Activated CD4-positive, alpha-beta memory T cell treated with anti-CD3 and anti-CD28 coated beads for 36 hours (primary cell): ENCODE measurements at places on chromosomes 2 and 18.

GRCh38 chr2:20326163-20326780, 24.4 kb downstream of the PUM2 start:
- DNase-seq = peak; percentile 66

- DNase-seq = no peak
Observed at GRCh38 chr2:134420259-134420658, 166.4 kb downstream of the MGAT5 start.

GRCh38 chr18:64409511-64409910, 260.6 kb upstream of the LINC00305 start:
- DNase-seq = no peak

DNA sequence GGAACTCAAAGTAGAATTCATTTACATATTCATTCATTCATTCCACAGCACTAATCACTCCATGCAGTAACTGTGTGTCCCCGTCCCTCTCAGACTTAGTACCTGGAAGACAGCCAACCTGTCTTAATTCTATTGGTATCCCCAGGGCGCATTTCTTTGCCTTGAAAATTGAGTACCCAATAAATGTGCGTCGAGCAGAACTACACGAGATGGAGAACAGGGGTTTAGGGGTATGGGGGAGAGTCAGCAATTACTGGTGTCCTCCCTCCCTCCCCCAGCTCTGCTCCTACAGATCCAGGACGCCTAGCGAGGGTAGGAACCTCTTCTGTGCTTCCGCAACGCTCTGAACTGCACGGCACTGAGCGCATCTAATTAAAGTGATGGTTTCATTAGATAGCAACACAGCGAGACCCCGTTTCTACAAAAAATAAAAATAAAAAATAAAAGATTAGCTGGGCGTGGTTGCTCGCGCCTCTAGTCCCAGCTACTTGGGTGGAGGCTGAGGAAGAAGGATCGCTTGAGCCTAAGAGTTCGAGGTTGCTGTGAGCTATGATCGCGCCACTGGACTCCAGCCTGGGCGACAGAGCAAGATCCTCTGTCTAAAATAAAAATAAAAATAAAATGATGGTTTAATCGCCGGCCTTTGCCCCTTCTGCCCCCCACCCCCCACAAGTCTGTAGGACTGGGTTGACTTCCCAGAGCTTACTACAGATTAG, 614 bp upstream of the FKBP1B start:
- DNase-seq = no peak

DNA sequence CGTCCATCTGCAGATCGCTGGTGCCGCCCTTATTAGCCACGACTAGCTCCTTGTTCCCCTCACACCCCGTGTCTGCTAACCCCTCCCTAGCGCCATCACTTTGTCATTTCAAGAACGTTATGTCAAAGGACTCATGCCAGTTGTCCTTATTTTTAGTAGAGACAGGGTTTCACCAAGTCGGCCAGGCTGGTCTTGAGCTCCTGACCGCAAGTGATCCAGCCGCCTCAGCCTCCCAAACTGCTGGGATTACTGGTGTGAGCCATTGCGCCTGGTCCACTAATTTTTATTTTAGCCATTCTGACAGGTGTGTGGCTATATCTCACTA, 138.9 kb upstream of the HDAC4 start:
- no peak for DNase-seq

DNA sequence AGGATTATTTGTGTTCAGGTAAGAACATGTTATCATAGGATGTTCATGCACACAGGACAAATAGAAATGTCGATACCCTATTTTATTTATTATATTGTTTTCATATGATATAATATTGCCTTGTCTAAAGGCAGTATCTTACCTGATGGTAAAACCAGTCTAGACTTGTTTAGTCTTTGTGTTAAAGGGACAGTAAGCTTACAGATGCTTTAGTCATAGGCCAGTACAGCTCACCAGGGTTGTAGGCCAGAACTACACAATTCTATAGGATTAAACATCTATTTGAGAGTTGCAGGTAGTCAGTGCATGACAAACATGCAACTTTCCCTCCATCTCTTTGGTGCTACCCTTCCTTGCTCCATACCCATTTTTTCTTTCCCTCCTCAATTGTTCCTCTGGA, 158.5 kb downstream of the GALNT3 start:
- DNase-seq = no peak

DNA sequence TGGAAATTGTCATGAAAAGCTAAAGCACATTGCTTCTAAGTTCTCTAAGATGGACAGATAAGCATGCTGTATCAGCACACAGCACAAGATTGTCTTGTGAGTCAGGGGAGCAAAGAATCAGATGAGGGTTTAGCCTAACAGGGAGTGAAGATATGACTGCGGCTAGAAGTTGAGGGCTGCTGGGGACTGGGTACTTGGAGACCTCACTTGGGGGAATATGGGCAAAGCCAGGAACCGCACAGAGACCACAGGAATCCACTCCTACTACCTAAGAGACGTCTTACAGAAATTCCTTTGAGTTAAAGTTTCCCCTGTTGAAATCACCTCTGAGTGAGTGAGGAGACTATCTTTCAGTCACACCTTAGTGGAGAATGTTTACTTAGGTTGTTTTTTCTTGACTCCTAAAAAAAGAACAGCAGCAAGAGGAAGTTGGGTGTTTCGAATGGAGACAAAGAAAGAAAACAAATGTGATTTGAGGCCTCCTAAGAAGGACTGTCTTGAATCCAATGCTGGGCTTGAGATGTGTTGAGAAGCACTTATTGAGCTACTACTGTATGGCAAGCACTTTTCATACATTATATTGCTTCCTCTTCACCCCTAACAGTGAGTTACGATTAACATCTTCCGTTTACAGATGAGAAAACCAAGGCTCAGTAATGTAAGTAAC, 100.7 kb downstream of the ANKRD44 start:
- peak; percentile 86 for DNase-seq

- no peak for DNase-seq
Observed at GRCh38 chr18:75809151-75809925, 381.8 kb upstream of the SMIM21 start.

GRCh38 chr18:33495278-33495677, 54.8 kb upstream of the CCDC178 start:
- DNase-seq = no peak

GRCh38 chr2:230640540-230641011, 72.1 kb upstream of the CAB39 start:
- DNase-seq = no peak

GRCh38 chr2:181312515-181312927, 144.7 kb upstream of the ITGA4 start:
- peak; percentile 68 for DNase-seq

GRCh38 chr18:48937869-48938750, 12.7 kb downstream of the SMAD7 start:
- no peak for DNase-seq

GRCh38 chr2:174561283-174561971, 36.2 kb downstream of the WIPF1 start:
- no peak for DNase-seq

DNA sequence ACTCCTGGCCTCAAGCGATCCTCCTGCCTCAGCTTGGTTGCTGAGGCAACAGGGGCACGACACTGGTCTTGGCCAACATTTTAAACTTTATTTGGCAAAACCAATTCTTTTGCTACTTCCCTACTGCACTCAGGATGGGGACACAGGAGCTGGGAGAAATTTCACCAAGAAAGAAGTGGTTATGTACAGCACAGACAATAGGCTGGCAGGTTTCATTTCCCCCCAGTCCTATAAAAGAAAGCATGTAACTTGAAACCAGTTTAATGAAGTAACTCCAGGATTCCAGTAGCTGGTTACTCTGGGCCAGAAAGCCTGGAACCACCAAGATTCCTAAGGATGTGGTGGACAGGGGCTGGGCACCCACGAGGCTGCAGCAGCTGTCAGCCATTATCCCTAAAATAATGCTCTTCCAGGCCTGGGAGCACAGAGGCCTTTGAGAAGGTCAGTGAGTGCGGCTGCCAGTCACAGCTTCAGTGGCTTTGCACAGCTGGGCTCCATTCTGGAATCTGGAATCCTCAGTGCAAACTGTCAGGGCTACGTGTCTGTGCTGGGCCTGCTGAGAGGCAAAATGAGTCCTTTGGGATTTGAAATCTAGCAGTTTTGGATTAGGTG, 142.3 kb upstream of the ITGA6 start:
- DNase-seq = no peak

- peak; percentile 66 for DNase-seq
Observed at GRCh38 chr18:8754995-8755960, 49.9 kb downstream of the MTCL1 start.

GRCh38 chr2:134745023-134745422, 26.2 kb upstream of the TMEM163 start:
- DNase-seq = no peak

DNA sequence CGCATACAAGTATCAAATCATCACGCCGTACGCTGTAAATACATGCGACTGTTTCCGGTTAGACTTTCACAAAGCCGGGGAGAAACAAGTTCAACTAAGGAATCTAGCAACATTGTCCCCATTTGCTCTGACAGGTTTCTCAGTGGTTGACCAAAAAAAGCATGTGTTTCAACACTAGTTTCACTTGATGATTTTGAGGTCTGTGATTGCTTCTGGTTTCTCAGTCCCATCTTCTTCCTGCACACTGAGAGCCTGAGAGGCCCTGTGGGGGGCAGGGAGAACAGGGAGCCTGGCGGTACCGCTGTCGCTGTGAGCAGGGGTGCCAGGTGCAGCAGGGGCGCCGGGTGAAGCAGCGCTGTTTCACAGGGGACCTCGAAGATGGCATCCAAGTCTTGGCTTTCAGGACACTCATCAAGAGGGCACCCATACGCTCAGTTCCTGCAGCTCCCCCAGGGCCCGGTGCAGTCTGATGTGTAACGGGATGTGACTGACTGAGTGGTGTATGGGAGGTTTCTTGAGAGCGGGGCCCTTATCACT, 270.9 kb downstream of the TWIST2 start:
- DNase-seq = peak; percentile 49

- no peak for DNase-seq
Observed at GRCh38 chr2:29267720-29268119, 152.5 kb downstream of the CLIP4 start.

- no peak for DNase-seq
Observed at GRCh38 chr18:3725115-3725514, 275.1 kb downstream of the TGIF1 start.

DNA sequence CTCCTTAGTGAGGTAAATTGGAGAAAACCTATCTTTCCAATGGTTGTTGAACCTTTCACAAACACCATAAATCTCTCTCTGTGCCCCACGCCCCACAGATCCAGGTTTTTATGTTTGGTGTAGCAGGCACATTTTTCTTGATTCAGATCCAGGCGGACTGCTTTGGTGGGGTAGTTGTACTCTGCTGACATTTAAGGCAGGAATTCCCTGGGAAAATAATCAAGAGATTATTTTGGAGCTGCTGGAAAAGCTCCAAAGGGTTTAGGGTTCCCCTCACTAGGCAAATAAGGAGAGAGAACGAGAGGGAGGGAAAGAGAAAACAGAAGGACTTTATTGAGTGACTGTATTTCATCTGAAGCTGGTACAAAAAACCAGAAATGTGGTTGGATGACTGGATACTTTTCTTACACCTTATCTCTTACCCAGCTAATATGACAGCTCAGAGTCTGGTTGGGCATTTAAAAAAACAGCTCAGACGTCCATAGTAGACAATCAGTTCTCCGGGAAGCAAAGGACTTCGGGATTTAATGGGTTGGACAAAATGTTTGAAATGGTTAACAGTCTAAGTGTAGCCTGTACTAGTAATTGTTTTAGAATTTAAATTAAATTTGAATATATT, 3.6 kb upstream of the AQP4 start:
- DNase-seq = no peak

GRCh38 chr2:28276076-28276618, 116.5 kb upstream of the FOSL2 start:
- peak; percentile 50 for DNase-seq

- no peak for DNase-seq
Observed at GRCh38 chr2:58358026-58358425, 116.9 kb upstream of the FANCL start.

GRCh38 chr2:39689876-39690275, 24.2 kb downstream of the TMEM178A start:
- no peak for DNase-seq

DNA sequence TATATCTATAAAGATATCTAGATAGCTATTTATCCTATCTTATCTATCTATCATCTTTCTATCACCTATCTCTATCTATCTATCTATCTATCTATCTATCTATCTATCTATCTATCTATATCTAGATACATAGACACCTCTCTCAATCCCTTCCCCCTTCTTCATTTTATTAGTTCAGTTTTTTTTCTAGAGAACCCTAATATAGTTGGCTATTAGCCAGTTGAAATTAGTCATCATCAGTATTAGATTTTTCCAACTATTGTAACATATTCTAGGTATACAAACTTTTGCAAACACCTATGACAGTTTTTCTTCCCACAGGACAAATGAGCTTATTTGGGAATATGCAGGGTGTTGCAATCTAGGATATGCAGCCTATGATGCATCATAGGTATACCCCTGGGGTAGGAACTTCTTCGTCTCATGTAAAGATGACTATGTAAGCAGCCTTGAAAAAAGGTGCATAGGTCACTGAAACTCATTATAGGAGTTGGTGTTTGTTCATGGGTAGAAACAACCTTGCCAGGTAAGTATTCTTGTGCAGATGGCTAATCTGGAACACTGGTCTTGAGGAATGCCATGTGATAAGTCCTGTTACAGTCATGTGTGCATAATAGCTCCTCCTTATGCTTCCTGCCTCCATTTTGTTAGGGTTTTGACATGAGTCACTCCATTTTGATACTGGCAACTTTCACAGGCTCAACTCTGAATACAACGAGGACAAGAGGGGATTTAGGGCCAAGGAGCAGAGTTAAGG, 160.7 kb upstream of the ZSWIM2 start:
- no peak for DNase-seq

DNA sequence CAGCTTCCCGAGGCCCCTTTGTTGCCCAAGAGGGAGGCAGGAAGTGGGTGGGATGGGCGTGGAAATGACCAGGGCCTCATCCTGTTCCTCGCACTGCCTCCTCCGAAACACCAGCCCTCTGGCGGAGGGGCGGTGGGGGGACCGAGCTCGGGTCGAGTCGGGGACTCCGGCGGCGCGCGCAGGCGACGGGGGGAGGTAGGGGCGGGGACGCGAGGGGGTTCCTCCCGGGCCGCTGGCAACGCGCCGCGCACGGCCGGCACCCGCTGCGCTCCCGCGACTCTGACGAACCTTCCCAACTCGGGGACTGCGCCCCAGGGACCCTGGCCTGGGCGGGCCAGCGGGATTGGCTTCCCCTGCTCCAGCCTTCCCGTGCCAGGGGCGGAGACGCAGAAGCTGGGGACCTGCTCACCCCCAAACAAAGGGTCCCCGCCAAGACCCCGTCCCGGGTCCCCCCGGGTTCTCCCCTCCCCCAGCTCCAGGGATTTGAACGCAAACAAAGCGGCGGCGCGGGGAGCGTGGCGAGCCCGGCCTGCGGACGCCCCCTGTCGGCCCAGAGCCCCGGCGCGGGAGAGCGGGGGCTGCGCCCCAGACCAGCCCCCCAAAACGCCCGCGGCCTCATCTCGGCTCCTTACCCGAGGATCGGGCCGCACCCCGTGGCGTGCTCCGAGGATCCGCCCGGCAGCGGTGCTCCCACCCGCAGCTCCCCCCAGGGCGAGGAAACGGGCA, 1.2 kb downstream of the SEMA4C start:
- DNase-seq = peak; percentile 81

DNA sequence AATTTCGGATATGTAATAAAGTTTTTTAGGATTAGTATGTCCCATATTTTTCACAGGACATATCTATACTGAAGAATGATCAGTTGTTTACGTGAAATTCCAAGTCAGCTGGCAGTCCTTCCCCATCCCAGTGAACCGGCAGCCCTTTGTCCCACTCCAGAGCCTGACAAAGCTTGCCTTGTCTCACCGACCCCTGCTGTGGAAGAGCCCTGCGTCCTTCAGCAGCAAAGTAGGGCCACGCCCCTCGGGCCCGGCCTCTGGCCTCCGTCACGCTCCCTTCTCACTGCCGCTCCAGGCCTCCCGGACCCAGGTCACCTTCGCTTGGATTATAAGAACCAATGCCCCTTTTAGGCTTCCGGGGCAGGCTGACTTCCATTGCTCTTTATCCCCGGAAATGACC, 89.8 kb upstream of the TGIF1 start:
- DNase-seq = no peak
